ENCODE measurements at places on chromosomes 2 and 18.
A peak's percentile ranks its signal among the peaks of the same experiment; 100 is the strongest.

- DNase-seq, result no peak
Observed at GRCh38 chr2:102310964-102311640, at the start of gene IL1RL1. TSS of gene IL1RL1 (plus strand) at chr2:102311563. CDS start at chr2:102338265, 26,702 bp downstream.

DNA sequence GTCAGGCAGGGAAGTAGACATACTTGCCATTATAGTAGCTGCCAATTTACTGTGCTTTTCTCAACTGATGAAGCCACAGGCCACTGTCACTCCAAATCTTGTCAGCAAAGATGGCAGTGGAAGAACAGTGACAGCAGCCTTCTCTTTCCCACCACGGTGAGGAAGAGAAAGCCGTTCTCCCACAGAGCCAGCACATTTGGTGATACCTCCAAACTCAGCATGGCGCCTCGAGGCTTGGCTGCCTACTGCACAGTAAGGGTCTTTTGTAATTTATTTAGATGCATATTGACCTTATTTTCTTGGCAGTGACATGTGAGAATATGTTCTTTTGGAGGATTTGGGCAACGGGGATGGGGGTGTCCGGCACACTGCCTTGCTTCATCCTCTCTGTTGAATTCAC is 117.2 kb upstream of the CDH20 start:
- DNase-seq, result no peak

GRCh38 chr2:10436583-10437110 is 11.5 kb downstream of the ODC1 start:
- DNase-seq, result no peak

DNA sequence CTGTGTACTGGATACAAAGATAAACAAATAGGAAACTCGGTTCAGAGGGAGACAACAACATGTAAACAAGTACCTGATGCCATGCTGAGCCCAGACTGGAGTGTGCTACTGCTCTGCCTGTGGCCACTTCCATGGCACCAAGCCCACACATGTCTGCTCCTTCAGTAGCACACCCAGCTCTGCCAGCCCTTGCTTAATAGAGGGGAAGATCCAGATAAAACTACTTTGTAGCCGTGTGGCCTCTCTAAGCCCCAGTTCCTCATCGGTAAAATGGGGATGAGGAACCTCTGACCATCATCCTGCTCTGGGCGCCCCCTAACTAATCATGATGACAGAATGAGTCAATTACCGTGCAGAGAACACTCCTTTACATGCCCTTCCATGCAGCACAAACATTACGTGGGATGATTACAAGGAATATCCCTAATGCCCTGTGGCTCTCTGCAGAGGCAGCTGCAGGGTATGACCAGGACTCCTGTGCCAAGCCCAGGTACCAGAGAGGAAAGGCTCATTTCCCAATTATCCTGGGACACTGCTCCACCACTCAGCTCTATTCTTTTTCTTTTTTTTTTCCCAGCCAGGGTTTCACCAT is 34.9 kb downstream of the DNMT3A start:
- DNase-seq, result no peak

DNA sequence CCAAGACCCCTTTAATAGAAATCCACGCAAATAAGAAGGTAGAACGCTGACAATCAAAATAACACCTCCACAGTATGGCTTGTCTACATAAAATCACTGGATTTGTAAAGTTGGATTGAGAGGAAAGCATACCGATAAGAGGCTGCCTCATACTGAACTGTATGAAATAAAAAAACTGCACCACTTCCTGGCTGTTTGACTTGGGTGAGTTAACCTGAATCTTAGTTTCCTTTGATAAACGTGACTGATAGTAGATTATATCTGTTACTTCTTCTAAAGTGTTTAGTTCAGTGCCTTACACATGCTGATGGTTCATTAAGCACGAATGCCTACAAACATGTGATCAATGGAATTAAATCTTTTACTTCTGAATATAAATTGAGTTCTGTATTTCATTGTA is 140.4 kb upstream of the RNF152 start:
- DNase-seq, result no peak

DNA sequence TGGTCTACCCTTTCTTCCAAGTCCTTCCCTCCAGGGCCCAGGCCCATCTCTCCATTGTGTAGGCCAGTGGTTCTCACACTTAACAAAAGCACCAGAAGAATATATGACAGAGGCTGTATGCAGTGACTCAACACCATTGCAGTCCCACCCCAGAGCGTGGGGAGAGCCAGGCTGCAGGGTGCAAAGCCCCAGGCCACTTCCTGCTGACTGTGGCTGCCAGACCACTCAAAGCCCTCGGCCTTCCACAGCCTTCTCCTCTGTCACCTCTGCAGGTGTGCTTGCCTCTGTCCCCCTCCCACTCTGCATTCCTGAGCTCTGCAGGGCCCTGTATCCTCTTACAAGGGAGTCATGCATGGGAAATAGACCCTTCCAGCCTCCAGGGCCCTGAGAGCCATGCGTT is 40.4 kb upstream of the ARHGEF4 start:
- DNase-seq, result no peak

- DNase-seq, result peak; percentile 50
Observed at GRCh38 chr2:68110102-68110501, 47.3 kb upstream of the C1D start.

DNA sequence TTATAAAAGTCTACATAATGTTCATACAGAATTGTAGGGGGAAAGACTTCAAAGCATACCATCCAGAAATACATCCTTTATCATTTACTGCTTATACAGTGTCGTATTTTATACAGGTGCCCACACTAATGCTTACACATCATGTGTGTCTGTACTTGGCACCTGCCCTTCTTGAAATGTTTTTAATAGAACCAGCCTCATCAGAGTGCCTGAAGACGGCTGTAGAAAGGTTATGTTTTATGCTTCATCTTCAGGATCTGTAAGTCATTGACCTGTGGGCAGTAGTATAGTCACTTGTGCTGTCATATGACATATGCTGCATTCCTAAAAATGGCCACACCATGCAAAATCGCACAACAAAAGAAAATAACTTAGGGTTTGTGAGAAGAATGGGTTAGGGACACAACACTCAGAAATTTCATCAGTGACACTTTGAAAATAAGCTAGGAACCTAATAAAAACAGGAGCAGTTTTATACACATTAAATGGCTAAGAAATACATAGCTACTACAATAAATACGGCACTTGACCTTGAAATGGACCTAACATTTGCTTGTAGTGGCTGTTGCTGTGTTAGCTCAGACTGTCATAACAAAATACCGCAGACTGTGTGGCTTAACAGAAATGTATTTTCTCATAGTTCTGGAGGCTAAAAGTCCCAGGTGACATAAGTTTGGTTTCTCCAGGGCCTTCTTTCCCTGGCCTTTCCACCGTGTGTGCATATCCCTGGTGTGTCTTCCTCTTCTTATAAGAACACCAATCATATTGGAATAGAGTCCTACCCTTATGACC is 112.6 kb downstream of the CERS6 start:
- DNase-seq, result no peak

DNA sequence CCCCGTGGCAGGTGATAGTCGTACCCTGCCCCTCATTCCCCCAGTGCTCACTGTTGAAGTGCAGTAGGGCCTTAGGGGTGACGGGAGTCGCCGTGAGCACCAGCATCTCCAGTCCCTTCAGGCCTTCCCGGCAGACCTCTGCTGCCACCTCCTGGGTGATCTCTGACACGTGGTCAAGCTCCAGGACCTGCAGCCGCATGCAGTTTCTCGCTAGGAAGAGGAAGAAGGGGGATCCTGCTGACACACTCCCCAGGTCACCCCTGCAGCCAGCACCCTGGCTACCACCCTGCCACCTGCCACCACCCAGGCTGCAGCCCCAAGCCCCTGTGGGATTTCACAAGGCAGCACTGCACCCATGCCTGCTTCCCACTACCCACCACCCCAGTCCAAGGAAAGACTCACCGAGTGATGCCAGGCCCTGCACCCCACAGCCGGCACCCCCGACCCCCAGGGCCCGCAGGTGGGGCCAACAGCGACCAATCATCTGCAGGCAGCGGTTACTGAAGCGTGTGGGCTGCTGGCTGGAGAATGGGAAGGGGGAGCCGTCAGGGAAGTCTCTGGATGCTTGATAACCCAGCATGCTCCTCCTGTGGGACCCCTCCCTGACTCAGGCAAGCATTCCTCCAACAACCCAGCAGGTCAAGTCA is 23.8 kb downstream of the FBXO41 start:
- peak; percentile 3 for DNase-seq

GRCh38 chr2:11532416-11533055 is 1.3 kb upstream of the GREB1 start:
- peak; percentile 62 for DNase-seq

DNA sequence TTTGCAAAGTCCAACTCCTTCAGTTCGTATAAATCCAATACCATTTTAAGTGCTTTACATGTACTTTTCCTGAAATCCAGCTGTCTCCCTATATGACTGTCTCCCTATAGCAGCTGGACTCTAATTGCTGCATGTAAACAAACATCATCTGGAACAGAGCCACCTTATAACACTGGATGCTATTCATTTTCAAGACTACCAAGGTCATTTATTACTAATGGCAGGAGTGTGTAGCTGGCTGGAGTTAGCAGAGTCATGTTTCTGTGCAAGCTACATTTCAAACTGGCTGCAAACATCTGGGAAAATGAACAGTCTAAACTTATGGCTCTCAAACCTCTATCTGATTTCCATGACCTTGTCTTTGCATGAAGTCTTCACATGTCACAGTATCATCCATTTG is 575.2 kb downstream of the PIK3C3 start:
- DNase-seq, result peak; percentile 90

GRCh38 chr2:199602271-199602895 is 144.6 kb upstream of the SATB2 start:
- DNase-seq, result peak; percentile 79

- DNase-seq, result no peak
Observed at GRCh38 chr2:40033781-40034180, 254.7 kb upstream of the THUMPD2 start.

GRCh38 chr2:215484570-215484969 is 48.7 kb upstream of the FN1 start:
- DNase-seq, result no peak
